ENCODE measurements at places on chromosomes 7 and 10. TPM values are rescaled to one million over a fixed set of nuclear protein-coding genes. Genes with fewer than 3 reads are reported as not detected.

DNA sequence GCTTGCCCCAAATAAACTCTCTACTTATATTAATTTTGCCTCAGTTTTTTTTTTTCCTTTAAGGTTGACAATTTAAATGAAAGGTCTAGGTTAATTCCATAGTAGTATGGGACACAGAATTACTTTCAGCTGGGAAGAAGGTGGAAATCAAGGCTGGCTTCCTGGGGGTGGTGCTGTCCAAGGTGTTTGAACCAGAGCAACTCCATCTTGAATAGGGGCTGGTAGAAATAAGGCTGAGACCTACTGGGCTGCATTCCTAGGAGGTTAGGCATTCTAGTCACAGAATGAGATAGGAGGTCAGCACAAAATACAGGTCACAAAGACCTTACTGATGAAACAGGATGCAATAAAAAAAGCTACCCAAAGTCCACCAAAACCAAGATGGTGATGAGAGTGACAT is 1190.8 kb upstream of the AUTS2 start:
- peaks cover 4% of the 10 kb centered on the region for H3K36me3 ChIP-seq
- no peak for DNase-seq
- H3K27me3 ChIP-seq, result no peaks in the 10 kb centered on the region
- H3K27ac ChIP-seq, result no peak overlapping the region

DNA sequence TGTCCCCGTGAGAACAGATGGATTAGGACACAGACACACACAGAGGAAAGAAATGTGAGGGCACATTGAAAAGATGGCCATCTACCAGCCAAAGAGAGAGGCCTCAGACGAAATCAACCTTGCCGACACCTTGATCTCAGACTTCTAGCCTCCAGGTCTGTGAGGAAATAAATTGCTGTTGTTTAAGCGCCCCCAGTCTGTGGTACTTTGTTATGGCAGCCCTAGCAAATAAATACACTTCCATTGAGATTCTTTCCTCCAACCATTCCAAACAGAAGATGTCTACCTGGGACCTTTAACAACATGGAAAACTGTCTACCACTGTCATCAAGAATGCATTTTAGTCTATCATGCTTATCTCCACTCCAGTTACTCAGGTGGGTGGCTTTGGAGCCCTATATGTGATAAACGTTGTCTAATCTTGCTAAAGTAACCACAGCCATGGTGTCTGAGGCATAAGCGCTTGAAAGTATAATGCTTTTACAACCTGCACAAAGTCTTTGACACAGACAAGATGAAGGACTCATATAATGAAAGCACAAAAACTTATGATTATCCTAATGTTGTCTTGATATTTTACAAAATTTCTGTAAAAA is 244.3 kb downstream of the MTERF1 start:
- no peak overlapping the region for H3K27ac ChIP-seq
- H3K4me1 ChIP-seq, result no peaks in the 10 kb centered on the region
- H3K4me3 ChIP-seq, result no peak overlapping the region
- H3K36me3 ChIP-seq, result no peaks in the 10 kb centered on the region
- H3K27me3 ChIP-seq, result no peaks in the 10 kb centered on the region
- DNase-seq, result no peak

GRCh38 chr7:132055336-132056120 is 499.1 kb upstream of the PODXL start:
- H3K36me3 ChIP-seq, result no peaks in the 10 kb centered on the region
- H3K4me1 ChIP-seq, result no peaks in the 10 kb centered on the region
- H3K27ac ChIP-seq, result no peak overlapping the region
- H3K27me3 ChIP-seq, result peaks cover 47% of the 10 kb centered on the region
- H3K4me3 ChIP-seq, result no peak overlapping the region
- no peak for DNase-seq

DNA sequence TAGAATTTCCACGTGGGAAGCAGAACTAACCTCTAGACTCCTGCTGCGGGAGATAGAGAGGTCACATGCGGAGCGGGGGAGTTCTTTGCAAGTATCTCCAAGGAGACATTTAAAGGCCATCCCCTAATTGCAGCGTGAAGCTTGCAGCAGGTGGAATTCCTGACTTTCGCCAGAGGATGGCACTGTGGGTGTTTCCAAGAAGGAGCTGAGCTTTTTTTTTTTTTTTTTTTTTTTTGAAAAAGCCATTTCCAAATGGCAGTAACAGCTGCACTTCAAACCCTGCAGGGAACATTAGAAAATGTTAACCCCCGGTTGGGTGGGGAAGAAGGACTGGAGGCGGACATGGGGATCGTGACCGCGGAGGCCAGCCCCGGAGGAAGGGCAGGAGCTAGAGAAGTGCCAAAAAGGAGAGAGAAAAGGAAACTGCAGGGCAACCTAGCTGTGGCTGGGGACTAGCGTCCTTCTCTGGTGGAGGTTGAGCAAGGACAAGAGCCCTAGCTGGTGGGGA is 487.7 kb downstream of the TYW1 start:
- H3K4me3 ChIP-seq, result no peak overlapping the region
- peaks cover 20% of the 10 kb centered on the region for H3K27me3 ChIP-seq
- no peaks in the 10 kb centered on the region for H3K36me3 ChIP-seq
- no peak overlapping the region for H3K27ac ChIP-seq
- DNase-seq, result no peak
- H3K4me1 ChIP-seq, result peaks cover 8% of the 10 kb centered on the region

GRCh38 chr10:124677749-124678556 is 66.2 kb downstream of the FAM53B start:
- no peak for DNase-seq
- peaks cover 88% of the 10 kb centered on the region for H3K4me1 ChIP-seq
- H3K27me3 ChIP-seq, result no peaks in the 10 kb centered on the region
- peaks cover 14% of the 10 kb centered on the region for H3K36me3 ChIP-seq

GRCh38 chr10:89278900-89279392 is 22.9 kb upstream of the IFIT2 start:
- H3K27me3 ChIP-seq, result peaks cover 4% of the 10 kb centered on the region
- H3K4me1 ChIP-seq, result no peaks in the 10 kb centered on the region
- no peak for DNase-seq
- H3K4me3 ChIP-seq, result no peak overlapping the region
- H3K27ac ChIP-seq, result no peak overlapping the region

- no peaks in the 10 kb centered on the region for H3K4me1 ChIP-seq
- peaks cover 7% of the 10 kb centered on the region for H3K36me3 ChIP-seq
- DNase-seq, result no peak
- H3K27ac ChIP-seq, result no peak overlapping the region
- H3K27me3 ChIP-seq, result peaks cover 8% of the 10 kb centered on the region
Observed at GRCh38 chr10:129809841-129810240, 154.2 kb downstream of the EBF3 start.

GRCh38 chr7:148344406-148344805 is 246.2 kb upstream of the C7orf33 start:
- H3K4me1 ChIP-seq, result peaks cover 5% of the 10 kb centered on the region
- no peak overlapping the region for H3K4me3 ChIP-seq
- no peak for DNase-seq
- H3K27me3 ChIP-seq, result peaks cover 31% of the 10 kb centered on the region
- H3K27ac ChIP-seq, result no peak overlapping the region
- H3K36me3 ChIP-seq, result no peaks in the 10 kb centered on the region

- peaks cover 9% of the 10 kb centered on the region for H3K4me1 ChIP-seq
- H3K27ac ChIP-seq, result peak overlapping the region; percentile 37
- peaks cover 66% of the 10 kb centered on the region for H3K27me3 ChIP-seq
- no peaks in the 10 kb centered on the region for H3K36me3 ChIP-seq
Observed at GRCh38 chr10:104638861-104639589, 2.1 kb upstream of the SORCS3 start.

DNA sequence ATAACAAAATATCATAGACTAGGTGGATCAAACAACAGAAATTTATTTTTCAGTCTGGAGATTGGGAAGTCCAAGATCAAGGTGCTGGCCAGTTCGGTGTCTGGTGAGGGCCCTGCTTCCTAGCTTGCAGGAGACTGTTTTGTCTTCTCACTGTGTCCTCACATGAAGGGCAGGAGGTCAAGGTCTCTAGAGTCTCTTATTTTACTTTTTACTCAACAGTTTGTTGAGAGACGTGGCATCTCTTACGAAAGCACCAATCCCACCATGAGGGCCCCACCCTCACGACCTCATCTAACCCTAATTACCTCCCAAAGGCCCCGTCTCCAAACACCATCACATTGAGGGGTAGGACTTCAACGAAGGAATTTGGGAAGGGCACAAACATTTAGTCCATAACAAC is 41.2 kb upstream of the SORBS1 start:
- no peaks in the 10 kb centered on the region for H3K36me3 ChIP-seq
- H3K4me1 ChIP-seq, result no peaks in the 10 kb centered on the region

GRCh38 chr7:151673216-151673615 is 153.5 kb upstream of the RHEB start:
- H3K4me1 ChIP-seq, result peaks cover 19% of the 10 kb centered on the region
- H3K36me3 ChIP-seq, result peaks cover 63% of the 10 kb centered on the region
- H3K4me3 ChIP-seq, result no peak overlapping the region
- no peaks in the 10 kb centered on the region for H3K27me3 ChIP-seq
- DNase-seq, result no peak

GRCh38 chr10:126432507-126432906 is 44.2 kb upstream of the ADAM12 start:
- no peaks in the 10 kb centered on the region for H3K4me1 ChIP-seq
- no peaks in the 10 kb centered on the region for H3K36me3 ChIP-seq
- peaks cover 4% of the 10 kb centered on the region for H3K27me3 ChIP-seq
- H3K27ac ChIP-seq, result no peak overlapping the region

DNA sequence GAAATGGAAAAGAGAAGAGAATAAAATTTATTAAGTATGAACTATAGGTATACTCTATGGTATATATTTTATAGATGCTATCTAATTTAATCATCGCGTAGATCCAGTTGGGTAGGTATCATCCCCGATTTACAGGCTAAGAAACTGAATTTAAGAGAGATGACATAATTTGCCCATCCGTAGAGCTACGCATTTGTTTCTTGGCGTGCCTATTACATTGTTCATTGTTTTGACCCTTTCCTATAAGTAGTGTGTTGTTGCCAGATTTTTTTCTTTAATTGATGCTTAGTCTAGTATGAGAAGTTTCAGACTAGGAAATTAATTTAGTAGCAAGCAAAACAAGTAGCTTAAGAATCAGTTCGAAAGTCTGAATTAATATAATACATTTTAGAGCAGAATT is 205.7 kb upstream of the NPSR1 start:
- no peaks in the 10 kb centered on the region for H3K4me1 ChIP-seq
- H3K4me3 ChIP-seq, result no peak overlapping the region
- H3K27me3 ChIP-seq, result no peaks in the 10 kb centered on the region
- H3K27ac ChIP-seq, result no peak overlapping the region

- no peak for DNase-seq
- H3K27me3 ChIP-seq, result peaks cover 14% of the 10 kb centered on the region
- H3K4me3 ChIP-seq, result no peak overlapping the region
- no peaks in the 10 kb centered on the region for H3K4me1 ChIP-seq
Observed at GRCh38 chr7:128924707-128925588, 12.8 kb upstream of the IRF5 start.

- DNase-seq, result no peak
- H3K4me3 ChIP-seq, result no peak overlapping the region
- no peaks in the 10 kb centered on the region for H3K36me3 ChIP-seq
Observed at GRCh38 chr10:129936266-129936922, 27.7 kb downstream of the EBF3 start.

GRCh38 chr7:33079763-33080690 is 17.5 kb upstream of the NT5C3A start:
- H3K27ac ChIP-seq, result no peak overlapping the region
- H3K27me3 ChIP-seq, result peaks cover 7% of the 10 kb centered on the region
- DNase-seq, result no peak
- H3K4me3 ChIP-seq, result no peak overlapping the region

DNA sequence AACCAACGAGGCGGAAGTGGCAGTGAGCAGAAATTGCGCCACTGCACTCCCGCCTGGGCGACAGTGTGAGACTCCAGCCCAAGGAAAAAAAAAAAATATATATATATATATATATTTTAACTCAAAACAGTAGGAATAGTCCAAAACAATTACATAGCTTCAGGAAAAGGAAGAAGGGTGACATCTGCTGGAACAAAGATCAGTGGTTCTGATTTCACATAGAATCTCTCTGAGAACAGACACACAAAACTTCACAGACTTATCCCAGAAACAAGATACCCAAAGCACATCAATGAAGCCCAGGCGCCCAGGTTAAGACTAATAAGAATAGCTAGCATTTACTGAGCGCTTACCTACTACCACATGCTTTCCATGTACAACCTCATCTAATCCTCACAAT is 45.0 kb downstream of the DNMBP start:
- H3K4me3 ChIP-seq, result no peak overlapping the region
- H3K36me3 ChIP-seq, result peaks cover 31% of the 10 kb centered on the region
- no peak overlapping the region for H3K27ac ChIP-seq
- DNase-seq, result no peak
- no peaks in the 10 kb centered on the region for H3K27me3 ChIP-seq

GRCh38 chr7:55539380-55539779 is 32.9 kb downstream of the VOPP1 start:
- peaks cover 66% of the 10 kb centered on the region for H3K4me1 ChIP-seq
- no peak overlapping the region for H3K27ac ChIP-seq
- DNase-seq, result no peak

DNA sequence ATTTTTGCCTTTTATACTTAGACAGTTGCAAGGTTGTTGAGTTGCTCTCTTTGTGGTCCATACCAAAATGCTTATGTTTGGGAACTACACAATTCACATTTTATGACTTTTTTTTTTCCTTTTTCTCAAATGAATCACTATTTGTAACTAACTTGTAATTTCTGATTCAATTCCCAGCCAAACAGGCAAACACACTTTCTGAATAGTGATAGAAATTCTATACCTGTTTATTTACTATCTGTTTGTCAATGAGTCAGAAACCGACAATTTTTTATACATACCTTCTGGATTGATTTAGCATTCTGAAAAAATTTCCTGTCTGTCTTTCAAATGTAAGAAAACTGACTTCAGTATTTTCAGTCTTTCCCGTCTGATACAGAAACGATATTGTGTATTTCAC is 69.1 kb downstream of the MBL2 start:
- H3K27ac ChIP-seq, result no peak overlapping the region
- H3K4me1 ChIP-seq, result no peaks in the 10 kb centered on the region
- no peaks in the 10 kb centered on the region for H3K27me3 ChIP-seq
- DNase-seq, result no peak

GRCh38 chr10:24777196-24777595 is 53.5 kb upstream of the ARHGAP21 start:
- H3K27ac ChIP-seq, result no peak overlapping the region
- no peak overlapping the region for H3K4me3 ChIP-seq
- H3K4me1 ChIP-seq, result peaks cover 7% of the 10 kb centered on the region
- no peak for DNase-seq

- H3K27ac ChIP-seq, result no peak overlapping the region
- no peaks in the 10 kb centered on the region for H3K36me3 ChIP-seq
- peaks cover 24% of the 10 kb centered on the region for H3K27me3 ChIP-seq
- peaks cover 29% of the 10 kb centered on the region for H3K4me1 ChIP-seq
Observed at GRCh38 chr7:155487509-155488482, 29.9 kb downstream of the EN2 start.

GRCh38 chr10:103493916-103494877 is 692 bp downstream of the NEURL1 start:
- no peak overlapping the region for H3K27ac ChIP-seq
- peak; percentile 43 for DNase-seq
- H3K4me3 ChIP-seq, result peak overlapping the region; percentile 64
- no peaks in the 10 kb centered on the region for H3K36me3 ChIP-seq

The BAIAP2L1 gene
- 0.06 TPM for polyA plus RNA-seq

The PROSER2 gene
- polyA plus RNA-seq, result 0.31 TPM

The CNPY1 gene
- polyA plus RNA-seq, result not detected

The SPOCK2 gene
- polyA plus RNA-seq, result 292 TPM

The SFTPD gene
- not detected for polyA plus RNA-seq

The UROS gene
- 62.2 TPM for polyA plus RNA-seq

The FAM25A gene
- polyA plus RNA-seq, result not detected

All from naive thymus-derived CD8-positive, alpha-beta T cell (primary cell).